ENCODE measurements at places on chromosomes 13 and 19.

- DNase-seq, result peak; percentile 17
Measured at GRCh38 chr13:113393226-113393562, 29.3 kb upstream of the GRTP1 start.

DNA sequence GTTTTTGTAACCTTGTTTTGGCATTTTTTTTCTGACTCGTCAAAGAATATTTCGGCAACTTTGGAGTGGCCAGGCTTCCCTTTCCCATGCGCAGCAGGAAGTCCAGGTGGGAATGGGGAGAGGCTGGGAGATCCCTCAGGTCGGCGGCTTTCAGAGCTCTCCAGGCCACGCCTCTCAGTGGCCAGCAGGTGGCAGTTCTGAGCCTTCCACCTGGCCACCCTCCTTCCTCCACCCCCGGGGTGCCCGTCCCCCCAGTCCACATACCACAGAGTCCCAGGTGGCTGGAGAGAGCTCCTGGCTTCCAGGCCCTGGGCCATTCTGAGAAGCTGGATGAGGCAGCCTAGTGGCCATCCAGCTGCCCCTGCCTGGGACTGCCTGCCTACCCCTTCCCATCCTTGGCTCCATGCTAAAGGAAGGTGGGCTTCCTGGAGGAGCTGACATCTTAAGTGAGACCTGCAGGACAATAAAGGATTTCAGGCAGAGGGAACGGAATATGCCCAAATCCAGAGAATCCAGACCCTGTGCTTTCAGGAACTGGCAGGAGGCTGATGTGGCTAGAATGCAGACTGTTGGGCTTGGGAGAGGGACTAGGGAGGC lies 46.3 kb downstream of the CCNE1 start:
- DNase-seq, result peak; percentile 58

DNA sequence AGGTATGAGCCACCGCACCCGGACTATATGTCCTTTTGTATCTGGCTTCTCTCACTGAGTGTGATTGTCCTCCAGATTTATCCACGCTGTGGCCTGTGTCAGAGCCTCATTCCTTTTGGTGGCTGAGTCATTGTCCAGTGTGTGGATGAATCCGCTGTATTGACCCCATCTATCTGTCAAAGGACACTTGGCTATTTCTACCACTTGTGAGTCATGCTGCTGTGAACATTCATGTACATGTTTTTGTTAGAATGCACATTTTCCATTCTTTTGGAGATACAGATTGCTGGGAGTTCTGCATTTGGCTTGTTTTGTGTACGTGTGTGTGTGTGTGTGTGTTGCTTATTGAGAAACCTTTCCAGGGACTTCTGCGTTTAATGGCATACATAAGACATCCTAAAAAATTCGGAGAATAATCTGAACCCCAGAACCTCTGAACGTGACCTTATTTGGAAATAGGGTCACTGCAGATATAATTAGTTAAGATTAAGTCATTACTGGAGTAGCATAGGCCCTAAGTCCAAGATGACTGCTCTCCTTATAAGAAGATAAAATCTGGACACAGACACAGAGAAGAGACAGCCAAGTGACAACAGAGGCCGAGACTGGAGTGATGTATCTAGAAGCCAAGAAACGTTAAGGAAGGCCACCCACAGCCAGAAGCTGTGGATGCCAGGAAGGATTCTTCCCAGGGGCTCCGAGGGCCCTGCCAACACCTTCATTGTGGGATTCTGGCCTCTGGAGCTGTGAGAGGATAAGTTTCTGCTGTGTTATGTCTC lies 4.9 kb upstream of the GIPC3 start:
- no peak for DNase-seq

DNA sequence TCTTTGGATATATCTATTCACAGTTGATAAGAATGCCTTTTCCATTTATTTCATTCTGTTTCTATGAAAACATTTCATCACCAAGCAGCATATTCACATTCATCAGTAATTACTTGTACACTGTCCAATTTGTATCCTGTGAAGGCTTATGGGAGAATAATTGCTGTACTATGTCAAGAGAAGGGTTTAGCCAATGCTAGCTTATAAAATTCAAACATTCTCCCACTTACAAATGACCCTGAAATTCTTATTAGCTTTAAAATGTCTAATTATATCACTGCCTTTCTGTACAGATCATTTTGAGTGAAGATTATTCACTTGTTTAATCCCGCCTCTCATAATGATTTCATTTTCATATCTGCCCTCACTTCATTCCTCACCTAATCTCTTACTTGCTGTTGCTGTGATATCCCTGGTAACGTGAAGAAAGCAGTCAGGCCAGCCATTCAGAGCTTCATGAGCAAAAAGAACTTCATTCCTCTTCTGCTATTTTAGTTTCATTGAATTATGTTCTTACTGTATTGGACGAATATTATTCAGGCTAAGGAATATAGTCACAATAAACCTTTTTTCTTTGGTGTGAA lies 778.7 kb downstream of the OLFM4 start:
- no peak for DNase-seq

GRCh38 chr13:85738696-85739320 lies 60.4 kb downstream of the SLITRK6 start:
- DNase-seq, result no peak

GRCh38 chr19:51690454-51691073 lies 2.6 kb upstream of the SPACA6 start:
- DNase-seq, result peak; percentile 82

DNA sequence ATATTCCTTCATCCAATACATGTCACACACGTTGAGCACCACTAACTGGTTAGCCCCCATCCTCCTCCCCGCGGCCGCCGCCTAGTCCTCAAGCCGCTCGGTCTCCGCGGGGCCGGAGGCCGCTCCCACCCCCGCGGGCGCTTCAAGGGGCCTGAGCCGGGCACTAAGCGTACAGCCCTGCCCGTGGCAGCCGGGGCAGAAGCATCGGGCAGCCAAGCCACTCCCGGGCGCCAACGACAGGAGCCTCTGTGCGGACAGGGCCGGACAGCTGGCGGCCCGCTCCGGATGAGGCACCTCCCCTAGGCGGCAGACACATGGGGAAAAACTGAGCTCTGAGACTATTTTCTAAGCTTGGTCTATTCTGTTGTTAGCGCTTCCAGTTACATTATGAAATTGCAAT lies 2.8 kb upstream of the ZNF543 start:
- DNase-seq, result no peak

DNA sequence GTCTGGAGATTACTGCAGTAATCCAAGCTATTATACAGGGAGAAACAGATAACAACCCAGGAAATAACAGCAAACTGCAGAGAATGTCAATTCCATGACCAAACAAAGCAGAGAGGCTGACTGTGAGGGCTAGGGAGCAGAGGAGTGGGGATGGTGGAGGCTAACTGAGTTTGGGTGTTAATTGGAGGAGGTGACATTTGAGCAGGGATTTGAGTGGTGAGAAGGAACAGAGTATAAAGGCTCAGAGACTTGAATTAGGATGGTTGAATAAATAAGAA lies 3.1 kb downstream of the DMAC2 start:
- DNase-seq, result no peak

DNA sequence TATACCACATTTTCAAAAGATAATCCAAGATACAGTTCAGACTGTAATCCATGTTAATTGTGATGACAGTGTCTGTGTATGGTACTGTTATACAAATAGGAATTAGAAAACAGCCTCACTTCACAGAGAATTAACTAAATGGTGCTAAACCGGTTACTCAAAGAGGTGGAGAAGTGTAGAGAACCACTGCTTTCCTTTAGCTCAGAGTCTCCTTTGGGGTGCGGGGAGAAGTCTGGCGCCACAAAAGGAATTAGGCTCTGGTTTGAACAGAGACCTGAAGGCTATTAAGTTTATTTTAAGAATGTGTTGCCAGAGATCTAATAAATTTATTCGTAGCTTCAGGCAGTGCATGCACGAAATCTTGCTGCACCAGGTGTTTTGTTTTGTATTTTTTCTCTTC lies 65.8 kb downstream of the FREM2 start:
- DNase-seq, result no peak

GRCh38 chr19:4305257-4305612 lies 837 bp downstream of the FSD1 start:
- no peak for DNase-seq

DNA sequence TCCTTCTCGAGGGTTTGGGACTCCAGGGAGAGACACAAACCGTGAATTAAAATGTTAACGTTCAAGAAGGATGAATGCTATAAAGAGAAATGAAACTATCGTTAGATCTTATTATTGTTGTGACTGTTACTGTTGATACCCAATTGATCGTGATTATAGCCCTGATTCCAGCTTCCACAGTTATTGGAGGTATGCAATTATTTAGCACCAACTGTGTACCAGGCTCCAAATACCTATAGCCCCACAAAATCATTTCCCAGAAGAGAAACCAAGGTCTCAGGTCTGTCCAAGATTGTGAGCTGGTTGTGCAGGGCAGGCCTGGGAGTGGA lies 30.1 kb upstream of the NFIC start:
- DNase-seq, result no peak

- DNase-seq, result no peak
Measured at GRCh38 chr13:23025864-23026608, 154.7 kb upstream of the SGCG start.

DNA sequence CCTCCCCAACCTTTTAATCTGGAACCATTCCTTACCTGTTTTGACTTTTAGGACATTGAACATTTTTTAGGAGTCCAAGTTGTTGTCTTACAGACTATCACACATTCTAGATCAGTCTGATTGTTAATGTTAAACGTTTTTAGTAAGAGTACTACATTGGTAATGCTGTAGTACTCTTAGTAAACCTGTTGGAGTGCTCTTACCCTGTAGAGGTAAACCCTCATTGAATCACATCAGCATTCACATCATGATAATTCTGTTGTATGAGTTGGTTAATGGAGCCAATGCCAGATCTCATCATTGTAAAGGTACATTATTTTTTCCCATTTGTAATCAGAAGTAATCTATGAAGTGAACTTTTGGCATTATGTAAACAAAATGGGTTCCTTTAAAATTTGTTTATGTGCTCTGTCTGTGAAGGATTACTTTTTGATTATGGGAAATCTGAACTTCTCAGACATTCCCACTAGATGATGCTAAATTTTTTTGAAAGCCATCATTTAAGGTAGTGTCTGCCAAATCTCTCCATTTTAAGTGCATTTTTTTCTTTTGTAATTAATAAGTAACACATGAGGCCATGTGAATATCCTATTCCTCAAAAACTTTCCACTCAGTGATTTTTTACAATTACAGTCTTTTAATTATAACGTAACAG lies 55.2 kb downstream of the VWA8 start:
- no peak for DNase-seq

GRCh38 chr13:53137779-53138178 lies 109.2 kb downstream of the OLFM4 start:
- no peak for DNase-seq

- DNase-seq, result no peak
Measured at GRCh38 chr19:29796173-29796573, 15.6 kb upstream of the CCNE1 start.

DNA sequence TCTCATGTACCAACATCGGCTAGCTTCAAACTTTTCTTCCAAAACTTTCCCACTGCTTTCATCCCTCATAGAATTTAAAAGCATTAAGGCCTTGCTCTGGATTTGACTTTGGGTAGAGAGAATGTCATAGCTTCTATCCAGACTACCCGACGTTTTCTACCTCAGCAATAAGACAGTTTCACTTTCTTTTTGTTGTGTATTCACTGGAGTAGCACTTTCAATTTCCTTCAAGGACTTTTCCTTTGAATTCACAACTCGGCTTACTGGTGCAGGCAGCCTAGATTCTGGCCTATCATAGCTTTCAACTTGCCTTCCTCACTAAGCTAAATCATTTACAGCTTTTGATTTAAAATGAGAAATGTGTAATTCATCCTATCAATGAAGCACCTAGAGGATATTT lies 420.4 kb upstream of the GPC6 start:
- DNase-seq, result no peak

GRCh38 chr13:43797159-43797558 lies 10.4 kb upstream of the ENOX1 start:
- DNase-seq, result no peak

- no peak for DNase-seq
Measured at GRCh38 chr19:41424335-41425173, 2.6 kb downstream of the B3GNT8 start.

GRCh38 chr19:55284405-55285058 lies 735 bp downstream of the BRSK1 start:
- no peak for DNase-seq

- no peak for DNase-seq
Measured at GRCh38 chr19:28523619-28524018, 689.3 kb downstream of the UQCRFS1 start.

- no peak for DNase-seq
Measured at GRCh38 chr13:25501231-25501630, 129.5 kb downstream of the ATP8A2 start.

- peak; percentile 71 for DNase-seq
Measured at GRCh38 chr19:46428239-46429135, at the start of gene PNMA8C. Gene PNMA8C (minus strand): TSS chr19:46428936. CDS start chr19:46428359, 577 bp downstream.

Measured in stimulated activated CD4-positive, alpha-beta T cell treated with anti-CD3 and anti-CD28 coated beads, Interleukin-15, amount 100 ng/mL, for 24 hours (primary cell).